HT1080 (cell line): ENCODE measurements at places on chromosomes 1 and 21.
A peak's percentile ranks its signal among the peaks of the same experiment; 100 is the strongest.

DNA sequence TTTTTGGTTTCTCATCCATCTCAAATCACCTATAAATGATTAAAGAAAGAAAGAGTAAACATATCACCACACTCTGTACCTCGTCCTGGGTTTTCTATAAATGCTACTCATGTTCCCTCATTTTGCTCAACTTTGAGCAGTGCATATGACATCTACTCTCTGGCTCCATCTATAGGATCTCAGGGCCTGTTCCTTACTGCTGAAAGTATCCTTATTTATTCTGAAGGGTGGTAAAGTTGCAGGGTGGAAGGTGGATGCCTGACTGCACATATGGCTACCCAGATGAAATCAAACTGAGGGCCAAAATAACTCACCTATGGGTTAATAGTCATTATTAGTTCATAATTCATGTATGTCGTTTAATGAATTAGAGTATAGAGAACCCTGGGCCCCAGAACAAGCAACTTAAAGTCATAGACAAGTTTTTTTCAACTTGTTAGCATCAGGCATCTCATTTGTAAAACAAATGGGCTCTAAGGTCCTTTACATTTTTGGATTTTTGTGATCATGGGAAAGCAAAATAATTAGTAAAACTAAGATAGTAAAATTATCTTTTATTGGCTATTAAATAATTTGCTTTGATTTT, 46.5 kb downstream of the NCF2 start:
- DNase-seq = peak; percentile 52

DNA sequence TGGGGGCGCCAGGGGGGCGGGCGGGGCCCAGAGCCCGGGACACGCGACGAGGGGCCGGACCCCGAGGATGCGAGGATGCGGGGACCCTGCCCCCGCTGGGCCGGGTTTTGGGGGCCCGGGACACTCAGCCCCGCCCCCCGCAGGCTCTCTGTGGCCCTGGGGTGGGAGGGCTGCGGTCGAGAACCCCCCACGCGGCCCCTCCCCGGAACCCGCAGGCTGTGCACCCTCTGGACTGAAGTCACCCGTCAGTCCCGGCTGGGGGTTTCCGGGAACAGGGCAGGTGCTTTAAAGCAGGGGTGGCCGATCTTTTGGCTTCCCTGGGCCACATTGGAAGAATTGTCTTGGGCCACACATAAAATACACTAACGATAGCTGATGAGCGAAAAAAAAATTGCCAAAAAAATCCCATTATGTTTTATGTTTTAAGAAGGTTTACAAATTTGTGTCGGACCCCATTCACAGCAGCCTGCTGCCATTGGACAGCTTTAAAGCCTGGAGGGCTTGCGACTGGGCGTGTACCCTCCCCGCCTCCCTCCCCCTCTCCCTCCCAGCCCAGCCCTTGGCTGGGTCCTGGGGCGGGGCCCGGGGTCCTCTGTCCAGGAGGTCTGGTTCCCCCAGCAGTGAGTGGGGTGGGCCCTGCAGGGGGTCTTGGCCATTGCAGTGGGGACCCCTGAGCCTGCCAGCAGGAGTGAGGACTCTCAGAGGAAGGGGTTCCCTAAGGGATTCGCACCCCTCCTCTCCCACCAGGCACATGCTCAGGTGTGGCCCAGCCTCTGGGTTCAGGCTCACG, 21.6 kb upstream of the C1orf159 start:
- DNase-seq = no peak

GRCh38 chr1:154867064-154867825, 2.8 kb downstream of the KCNN3 start:
- peak; percentile 86 for DNase-seq

DNA sequence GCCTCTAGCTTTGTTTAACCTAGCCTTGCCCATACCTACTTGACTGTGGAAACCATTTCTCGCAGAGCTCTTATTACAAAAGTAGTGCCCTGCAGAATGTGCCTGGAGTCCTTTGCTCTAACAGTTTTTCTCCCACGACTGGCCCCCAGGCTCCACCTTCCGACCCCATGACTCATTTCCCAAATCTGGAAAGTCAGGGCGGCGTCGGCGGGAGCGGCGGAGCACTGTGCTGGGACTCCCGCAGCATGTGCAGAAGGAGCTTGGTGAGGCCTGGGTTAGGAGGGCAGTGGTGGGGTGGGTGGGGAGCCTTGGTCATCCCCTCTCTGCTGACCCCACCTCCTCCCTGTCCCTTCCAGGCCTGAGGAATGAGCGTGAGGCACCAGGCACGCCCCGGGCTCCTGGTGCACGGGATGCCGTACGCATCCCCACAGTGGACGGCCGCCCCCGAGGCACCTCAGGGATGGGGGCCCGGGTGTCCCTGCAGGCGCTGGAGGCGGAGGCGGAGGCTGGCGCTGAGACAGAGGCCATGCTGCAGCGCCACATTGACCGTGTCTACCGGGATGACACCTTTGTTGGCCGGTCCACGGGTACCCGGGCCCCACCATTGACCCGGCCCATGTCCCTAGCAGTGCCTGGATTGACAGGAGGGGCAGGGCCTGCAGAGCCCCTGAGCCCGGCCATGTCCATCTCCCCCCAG, 47.5 kb downstream of the YARS1 start:
- DNase-seq = peak; percentile 69

- DNase-seq = no peak
These were observed 225.3 kb downstream of the RGS7 start for GRCh38 chr1:241131636-241132194.
